Fibroblast of villous mesenchyme (primary cell): ENCODE measurements at places on chromosomes 3 and 15. TPM values are rescaled to one million over a fixed set of nuclear protein-coding genes. Genes with fewer than 3 reads are reported as not detected.

PLA2G4B gene
- 0.97 and 1.3 TPM in 2 replicates for total RNA-seq

DHX30 gene
- total RNA-seq: 69.9 and 77.7 TPM in 2 replicates

CCDC80 gene
- total RNA-seq: 158 and 180 TPM in 2 replicates

NR1I2 gene
- total RNA-seq: under 0.01 TPM in 2 replicates

MESP2 gene
- 0.32 and 0.43 TPM in 2 replicates for total RNA-seq

CPNE9 gene
- not detected in 2 replicates for total RNA-seq

DNA sequence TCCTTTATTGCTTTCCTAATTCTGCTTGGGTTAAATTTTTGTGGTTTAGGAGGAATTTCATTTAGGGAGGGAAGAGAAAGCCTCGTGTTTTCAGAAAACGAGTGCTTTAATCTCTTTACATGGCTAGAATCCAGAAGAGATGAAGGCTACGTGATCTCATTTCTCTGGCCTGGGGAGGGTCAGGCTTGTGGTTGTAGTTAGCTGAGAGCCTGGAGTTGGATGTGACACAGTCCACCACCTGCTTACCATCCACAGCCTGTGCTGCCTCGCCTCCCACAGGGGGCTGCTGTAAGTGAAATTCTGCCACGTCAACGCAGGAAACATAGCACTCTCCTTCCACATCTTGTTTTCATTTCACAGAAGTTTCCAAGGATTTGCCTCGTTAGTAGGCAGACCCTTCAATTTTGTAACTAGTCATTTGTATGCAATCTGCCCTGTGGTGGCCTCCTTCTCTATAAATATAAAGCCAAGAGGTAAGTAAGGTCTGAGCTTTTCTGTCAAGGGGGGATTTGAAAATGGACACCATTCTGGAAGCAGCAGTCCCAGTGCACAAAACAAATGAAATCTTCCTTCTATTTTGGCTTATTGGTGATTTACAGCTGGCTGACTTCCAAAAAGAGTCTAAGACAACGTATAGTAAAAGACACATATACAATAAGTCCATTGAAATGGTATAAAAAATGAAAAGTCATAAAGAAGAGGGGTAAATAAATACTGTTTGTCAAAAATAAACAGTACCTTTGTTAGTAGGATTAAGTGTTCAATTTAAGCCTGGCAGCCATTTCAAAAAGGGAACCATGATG, 3.4 kb downstream of the GXYLT2 start:
- DNase-seq: peak; percentile 100

GRCh38 chr15:68421115-68421551, 10.8 kb downstream of the ITGA11 start:
- no peak for DNase-seq

GRCh38 chr15:99692825-99693224, 40.4 kb downstream of the LYSMD4 start:
- DNase-seq: no peak

DNA sequence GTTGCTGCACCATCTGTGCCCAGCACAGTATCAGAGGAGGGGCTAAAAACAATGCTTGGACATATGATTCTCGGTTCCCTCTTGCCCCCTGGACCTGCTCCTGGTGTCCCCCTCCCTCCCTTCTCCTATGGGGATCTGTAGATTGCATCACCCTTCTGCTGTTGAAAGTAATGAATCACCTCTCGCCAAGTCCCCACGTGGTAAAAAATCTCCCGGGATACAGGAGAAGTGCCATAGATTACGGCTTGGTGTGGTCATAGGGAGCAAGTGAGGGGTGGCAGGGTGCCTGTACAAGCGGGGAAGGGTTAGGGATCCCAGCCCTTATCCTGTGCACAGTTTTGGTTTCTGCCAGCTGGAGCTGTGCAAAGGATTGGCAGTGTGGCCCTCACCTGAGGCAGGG, 37.7 kb downstream of the AMOTL2 start:
- peak; percentile 87 for DNase-seq

- DNase-seq: no peak
These were observed 695.9 kb downstream of the NSUN3 start for GRCh38 chr3:94758751-94759150.

GRCh38 chr3:171553086-171553485, 92.9 kb upstream of the TNIK start:
- DNase-seq: no peak

DNA sequence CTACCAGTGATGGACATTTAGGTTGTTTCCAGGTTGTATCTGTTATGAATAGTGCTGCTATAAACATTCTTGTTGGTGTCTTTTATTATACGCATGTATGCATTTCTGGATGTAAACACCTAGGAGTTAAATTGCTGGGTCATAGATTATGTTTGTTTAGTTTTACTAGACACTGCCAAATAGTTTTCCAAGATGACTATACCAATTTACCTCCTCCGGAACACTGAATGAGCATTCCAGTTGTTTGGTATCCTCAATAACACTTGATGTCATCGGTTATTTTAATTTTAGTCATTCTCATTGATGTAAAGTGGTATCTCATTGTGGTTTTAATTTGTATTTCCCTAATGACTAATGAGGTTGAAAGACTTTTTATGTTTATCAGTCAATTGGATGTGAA, 36.6 kb upstream of the ARID3B start:
- DNase-seq: peak; percentile 25

GRCh38 chr15:29203718-29204368, 65.8 kb downstream of the NSMCE3 start:
- no peak for DNase-seq

DNA sequence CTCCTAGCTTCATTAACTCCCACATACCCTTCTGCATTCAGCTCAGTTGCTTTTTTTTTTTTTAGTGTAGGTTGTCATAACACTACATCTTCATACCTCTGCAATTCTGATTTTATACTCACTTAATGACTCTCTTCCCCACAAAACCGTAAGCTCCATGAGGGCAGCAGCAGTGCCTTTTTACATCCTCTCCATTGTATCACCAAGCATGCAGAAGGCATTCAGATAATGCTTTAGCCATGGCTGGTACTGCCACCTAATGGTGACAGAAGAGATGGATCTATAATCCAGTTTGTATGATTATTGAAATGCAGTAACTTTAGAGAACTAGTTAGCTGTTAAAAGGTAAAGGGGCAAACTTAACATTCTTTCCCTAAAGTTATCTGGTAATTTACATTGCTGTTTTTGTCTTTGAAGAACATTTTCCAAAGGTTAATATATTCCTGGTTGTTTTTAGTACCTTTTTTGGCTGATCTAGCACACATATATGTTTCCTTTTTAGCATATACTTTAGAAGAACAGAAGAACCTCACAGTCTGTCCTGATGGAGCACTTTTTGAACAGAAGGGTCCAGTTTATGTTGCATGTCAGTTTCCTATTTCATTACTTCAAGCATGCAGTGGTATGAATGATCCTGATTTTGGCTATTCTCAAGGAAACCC, 36.8 kb downstream of the ATP1B3 start:
- peak; percentile 71 for DNase-seq

DNA sequence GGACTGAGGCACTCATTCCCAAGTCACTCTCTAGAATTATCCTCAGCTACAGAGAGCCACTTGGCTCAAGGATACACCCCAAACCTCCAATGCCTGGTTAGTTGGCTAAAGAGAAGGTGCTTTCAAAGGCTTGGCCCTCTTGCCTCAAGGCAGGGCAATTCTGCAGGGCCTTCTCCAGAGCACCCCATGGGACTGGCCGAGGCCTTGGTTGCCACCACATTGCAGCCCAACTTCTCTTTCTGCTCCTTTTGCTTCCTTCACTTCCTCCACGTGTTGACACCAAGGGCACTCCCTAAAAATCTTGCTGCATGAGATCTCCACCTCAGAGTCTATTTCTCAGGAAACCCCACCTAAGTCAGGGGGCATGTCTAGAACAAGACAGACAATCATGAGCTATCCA, 36.7 kb downstream of the MEGF11 start:
- DNase-seq: no peak
